Kidney epithelial cell (primary cell): ENCODE measurements at places on chromosomes 4 and X. TPM values are rescaled to one million over a fixed set of nuclear protein-coding genes. Genes with fewer than 3 reads are reported as not detected.

GPR143 gene
- 18.7 and 21.1 TPM in 2 replicates for total RNA-seq

MYL5 gene
- total RNA-seq = 7.8 and 7.9 TPM in 2 replicates

PITX2 gene
- total RNA-seq = 0.29 and 1.3 TPM in 2 replicates

HMX1 gene
- 0.48 TPM in 1 of 2 replicates, not detected in the other for total RNA-seq

ACOT9 gene
- 48.8 and 55.5 TPM in 2 replicates for total RNA-seq

TBX22 gene
- not detected in 2 replicates for total RNA-seq

SLC16A2 gene
- 3.6 and 5.0 TPM in 2 replicates for total RNA-seq

NPY1R gene
- 1.7 and 2.7 TPM in 2 replicates for total RNA-seq

MAML3 gene
- 2.7 and 3.5 TPM in 2 replicates for total RNA-seq

PABPC1L2B gene
- 0.17 TPM in 1 of 2 replicates, not detected in the other for total RNA-seq

KDR gene
- total RNA-seq = 1.3 and 1.6 TPM in 2 replicates

PRRG1 gene
- total RNA-seq = 13.3 and 17.6 TPM in 2 replicates

DNA sequence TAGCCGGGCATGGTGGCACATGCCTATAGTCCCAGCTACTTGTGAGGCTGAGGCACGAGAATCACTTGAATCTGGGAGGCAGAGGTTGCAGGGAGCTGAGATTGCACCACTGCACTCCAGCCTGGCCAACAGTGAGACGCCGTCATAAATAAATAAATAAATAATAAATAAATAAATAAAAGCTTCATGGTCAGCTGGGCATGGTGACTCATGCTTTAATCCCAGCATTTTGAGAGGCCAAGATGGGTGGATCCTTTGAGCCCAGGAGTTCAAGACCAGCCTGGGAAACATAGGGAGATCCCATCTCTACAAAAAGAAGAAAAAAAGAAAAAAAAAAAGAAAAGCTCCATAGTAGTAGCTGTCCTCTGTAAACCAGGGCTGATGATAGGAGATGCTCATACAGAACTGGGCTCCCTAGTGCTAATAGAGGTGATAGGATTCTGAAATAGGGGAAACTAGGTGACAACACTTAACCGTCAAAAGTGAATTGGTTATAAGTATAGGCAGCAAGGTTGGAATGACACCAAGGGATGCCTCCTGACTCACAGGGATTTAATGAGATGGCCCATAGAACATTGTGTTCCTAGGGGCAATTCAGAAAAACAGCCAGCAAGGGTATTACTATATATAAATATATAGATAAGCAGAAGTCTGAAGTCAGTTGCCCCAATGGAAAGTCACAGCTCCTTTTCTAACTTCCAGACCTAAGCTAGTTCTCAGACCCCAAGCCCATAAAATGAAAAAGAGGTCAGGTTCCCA, 41.8 kb upstream of the ARHGEF6 start:
- DNase-seq = no peak

- DNase-seq = no peak
Measured at GRCh38 chr4:36163198-36163597, 81.1 kb downstream of the ARAP2 start.

- DNase-seq = no peak
Measured at GRCh38 chrX:111504941-111505340, 6.5 kb upstream of the SERTM2 start.

- no peak for DNase-seq
Measured at GRCh38 chr4:73315091-73315490, 56.5 kb upstream of the ANKRD17 start.

DNA sequence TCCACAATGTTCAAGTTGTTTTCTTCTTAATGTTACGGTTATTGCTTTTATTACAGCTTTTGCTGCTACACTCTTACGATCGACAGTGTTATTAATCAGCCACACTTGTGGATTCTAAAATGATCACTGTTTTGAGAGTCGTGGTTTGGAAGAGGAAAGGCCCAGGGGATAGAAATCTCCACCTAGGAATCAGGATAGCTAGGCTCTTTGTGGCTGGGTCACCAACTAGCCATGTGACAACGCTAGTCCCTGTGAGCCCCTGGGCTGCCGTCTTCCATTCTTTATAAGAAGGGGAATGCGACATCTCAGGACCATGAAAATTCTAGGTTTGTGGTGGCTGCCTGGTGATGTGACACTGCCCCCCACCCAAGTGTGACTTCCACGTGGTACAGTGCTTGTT, 380 bp downstream of the SLC34A2 start:
- DNase-seq = no peak

DNA sequence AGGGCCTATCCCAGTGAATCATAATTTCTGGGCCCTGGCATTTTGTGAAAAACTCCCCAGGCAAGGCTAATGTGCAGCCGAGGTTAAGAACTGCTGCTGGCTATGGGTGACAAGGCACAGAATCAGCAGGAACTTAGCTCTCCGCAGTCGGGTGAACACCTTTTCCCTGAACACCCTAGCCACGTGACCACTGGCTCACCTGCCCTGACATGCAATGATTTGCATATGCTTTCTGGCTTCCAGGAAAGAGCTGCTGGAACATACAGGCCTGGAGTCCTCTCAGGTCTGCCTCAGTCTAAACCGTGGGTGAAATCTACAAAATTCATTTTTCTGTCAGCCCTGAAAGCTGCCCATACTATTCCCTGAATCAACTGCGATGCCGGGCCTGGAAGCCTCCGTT, 56.6 kb downstream of the ZNF827 start:
- DNase-seq = no peak

DNA sequence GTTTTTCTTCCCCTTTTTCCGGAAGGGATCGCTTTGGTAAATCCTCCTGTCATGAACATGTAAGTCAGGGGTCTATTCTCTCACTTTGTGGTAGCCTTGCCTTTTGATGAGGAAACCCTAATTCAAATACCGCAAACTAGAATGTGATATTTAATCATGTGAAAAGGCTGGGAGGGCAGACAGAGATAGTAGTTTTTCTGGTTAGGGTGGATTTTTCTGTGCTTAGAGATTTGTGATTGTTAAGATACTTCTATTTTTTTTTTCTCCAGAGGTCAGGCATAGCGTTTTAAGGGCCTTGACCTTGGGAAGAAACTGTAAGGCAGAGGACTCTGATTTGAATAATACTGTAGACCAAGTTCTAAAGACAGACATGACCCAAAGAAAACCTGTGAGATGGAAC, 41.8 kb upstream of the PACRGL start:
- DNase-seq = no peak

- no peak for DNase-seq
Measured at GRCh38 chr4:112560084-112560483, 44.1 kb upstream of the NEUROG2 start.

- no peak for DNase-seq
Measured at GRCh38 chrX:7784580-7784979, 58.4 kb upstream of the VCX start.

DNA sequence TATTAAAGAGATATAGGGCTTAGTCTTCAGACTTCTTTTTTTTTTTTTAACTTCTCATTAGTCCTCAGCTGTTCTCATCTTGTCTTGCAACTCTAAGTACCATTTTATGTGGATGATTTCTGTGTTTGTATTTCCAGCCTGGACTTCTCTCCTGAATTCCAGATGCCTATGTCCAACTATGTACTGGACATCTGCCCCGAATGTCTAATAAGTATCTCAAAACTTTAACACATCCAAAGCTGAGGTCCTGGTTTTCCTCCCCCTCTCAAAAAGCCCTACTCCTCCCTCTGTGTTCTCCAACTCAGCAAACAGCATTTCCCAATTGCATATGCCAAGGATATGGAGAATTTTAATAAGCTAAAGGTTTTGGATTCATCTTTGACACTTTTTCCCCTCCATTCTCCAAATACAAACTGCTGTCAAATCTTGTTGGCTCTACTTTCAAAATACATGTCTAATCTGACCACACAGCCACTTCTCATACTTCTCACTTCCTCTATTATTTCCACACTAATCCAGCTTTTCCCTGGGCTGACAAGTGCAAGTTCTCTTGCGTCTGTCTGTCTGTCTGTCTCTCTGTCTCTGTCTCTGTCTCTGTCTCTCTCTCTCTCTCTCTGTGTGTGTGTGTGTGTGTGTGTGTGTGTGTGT, 79.8 kb downstream of the CLCN5 start:
- DNase-seq = no peak

DNA sequence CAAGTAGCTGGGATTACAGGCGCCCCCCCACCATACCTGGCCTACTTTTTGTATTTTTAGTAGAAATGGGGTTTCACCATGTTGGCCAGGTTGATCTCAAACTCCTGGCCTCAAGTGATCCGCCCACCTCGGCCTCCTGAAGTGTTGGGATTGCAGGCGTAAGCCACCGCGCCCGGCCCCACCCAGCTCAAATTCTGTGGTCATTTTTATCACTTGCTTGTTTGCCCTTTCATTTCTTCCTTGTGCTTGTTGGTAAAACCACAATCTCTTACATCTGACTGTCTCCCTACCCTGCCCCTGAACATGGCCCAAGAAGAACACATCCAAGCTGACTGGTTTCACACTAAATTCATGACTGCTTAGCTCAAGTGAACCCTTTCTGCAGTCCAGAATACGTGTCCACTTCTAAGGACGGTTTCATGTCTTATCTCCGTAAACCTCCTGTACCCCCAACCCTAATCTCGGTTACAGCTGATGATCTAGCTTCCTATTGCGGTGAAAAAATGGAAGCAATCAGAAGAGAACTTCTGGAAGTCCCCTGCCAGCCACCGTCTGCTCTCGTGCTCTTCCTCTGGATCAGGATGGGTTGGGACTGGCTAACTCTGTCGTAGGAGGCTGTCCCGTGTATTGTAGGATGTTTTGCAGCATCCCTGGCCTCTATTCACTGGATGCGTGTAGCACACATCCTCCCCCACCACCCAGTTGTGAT, 5.4 kb upstream of the RS1 start:
- DNase-seq = no peak

DNA sequence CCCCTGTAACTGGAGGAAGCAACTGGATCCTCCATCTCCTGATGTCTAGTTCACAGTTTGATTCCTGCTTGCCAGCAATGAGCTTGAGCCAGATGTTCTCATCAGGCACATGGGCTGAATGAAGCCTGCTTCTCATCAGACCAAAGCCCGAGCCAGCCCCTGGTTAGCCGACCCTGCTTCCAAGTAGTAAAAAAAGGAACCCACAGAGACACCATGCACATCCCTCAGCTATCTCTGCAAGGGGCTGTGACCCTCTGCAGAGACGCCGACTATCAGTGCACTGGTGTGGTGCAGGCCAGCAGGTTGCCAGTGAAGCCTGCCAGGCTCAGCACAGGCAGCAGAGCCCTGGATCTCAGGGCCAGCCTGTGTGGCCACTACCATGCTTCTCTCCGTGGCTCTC, 2.8 kb downstream of the DCTD start:
- no peak for DNase-seq

DNA sequence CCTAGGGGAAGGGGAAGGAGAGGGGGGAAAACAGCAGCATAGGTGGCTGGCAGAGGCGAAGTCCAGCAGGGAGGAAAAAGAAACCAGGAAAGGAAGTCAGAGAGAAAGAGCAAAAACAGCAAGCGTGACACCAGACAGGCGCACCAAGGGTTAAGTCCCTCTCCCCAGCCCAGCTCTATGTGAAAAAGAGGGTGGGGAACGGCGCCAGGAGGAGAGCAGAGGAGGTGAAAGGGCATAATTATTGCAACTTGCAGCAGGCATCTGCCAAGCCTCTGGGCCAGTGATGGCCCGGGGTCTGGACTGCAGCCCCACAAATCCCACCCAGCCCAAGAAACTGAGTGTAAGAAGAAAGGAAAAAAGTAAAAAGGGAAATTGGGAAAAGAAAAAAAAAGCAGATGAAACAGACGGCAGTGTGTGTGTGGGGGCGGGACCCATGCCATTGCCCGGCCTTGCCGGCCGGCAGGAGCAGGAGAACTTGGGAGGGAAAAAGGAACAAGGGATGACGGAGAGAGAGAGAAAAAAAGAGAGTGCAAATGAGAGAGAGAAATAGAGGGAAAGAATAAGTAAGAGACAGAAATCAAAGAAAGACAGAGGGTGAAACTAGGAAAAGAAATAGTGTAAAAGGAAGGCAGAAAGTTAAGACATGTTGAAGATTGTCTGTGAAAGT, 14.1 kb upstream of the RHOXF2 start:
- no peak for DNase-seq

DNA sequence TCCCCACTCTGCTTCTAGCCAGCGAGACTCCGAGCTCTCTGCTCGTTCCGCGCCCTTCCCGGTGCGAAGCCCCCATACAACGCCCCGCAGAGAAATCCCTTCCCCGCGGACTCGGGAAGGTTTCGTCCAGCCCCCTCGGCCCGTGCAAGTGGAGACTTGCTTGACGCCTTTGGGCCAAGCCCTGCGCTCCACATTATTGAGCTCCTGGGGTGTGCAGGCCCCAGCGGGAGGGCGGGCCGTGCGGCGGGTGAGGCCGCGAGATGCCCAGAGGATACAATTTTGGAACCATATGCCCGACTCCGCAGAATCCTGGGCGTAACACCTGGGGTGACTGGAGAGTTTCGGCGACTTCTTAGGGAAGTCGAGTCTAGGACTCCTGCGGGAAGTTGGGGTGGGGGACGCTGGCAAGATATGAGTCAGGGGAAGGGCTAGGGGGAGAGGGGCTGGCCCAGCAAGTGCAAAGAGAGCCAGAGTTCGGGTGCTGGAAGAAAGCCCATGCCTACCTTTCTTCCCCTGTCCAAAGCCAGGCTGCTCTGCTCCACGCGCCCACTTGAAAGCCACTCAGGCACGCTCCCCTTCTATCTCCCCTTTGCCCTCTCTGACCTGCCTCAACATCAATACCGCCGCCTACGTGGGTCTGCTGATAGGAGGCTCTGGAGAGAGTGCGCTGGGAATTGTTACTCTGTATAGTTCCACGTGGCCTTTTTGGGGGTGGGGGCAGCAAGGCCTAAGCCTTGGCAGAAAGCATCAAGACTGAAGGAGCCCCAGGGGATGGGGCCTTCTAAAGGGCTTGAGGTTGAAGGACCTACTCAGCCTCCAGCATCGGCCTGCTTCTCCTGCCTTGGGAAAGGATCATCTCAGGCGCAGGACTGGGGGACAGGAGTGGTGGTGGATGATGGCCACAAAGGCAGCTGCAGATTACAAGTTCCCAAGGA, 1.2 kb upstream of the ELF4 start:
- DNase-seq = no peak

GRCh38 chrX:50103176-50103575, 97.6 kb downstream of the AKAP4 start:
- no peak for DNase-seq

DNA sequence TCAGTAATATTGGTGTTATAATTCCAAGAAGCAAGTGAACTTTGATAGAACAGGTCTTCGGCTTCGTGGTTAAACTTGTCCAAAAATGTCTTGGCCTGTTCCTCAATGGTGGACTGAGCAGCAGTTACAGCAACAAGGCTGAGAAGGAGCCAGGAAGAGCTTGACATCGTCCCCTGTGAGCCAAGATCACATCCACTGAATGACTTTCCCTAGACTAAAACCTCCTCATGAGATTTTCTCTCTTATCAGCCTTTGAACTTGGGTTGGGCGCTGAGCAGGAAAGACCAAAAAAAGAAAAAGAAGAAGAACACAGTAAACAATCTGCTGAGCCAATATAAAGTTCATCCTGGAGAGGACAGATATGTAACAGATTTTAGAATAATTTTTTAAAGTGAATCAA, at the start of gene ACE2:
Gene ACE2, minus strand, starts transcription at position 216 of the 400 bp plus-strand sequence. Its CDS starts 49 bp downstream, at position 167.
- DNase-seq = no peak

GRCh38 chr4:73621357-73621756, 1.1 kb upstream of the RASSF6 start:
- DNase-seq = no peak

- no peak for DNase-seq
Measured at GRCh38 chr4:107888237-107888636, 43.1 kb upstream of the CYP2U1 start.
